K562 (cell line): ENCODE measurements at places on chromosomes 4 and X. TPM values are rescaled to one million over a fixed set of nuclear protein-coding genes. Genes with fewer than 3 reads are reported as not detected.

GRCh38 chrX:34578237-34578636, 78.8 kb downstream of the TMEM47 start:
- DNase-seq, result no peak

GRCh38 chr4:176270669-176271068, 1.6 kb upstream of the ASB5 start:
- no peak for DNase-seq

DNA sequence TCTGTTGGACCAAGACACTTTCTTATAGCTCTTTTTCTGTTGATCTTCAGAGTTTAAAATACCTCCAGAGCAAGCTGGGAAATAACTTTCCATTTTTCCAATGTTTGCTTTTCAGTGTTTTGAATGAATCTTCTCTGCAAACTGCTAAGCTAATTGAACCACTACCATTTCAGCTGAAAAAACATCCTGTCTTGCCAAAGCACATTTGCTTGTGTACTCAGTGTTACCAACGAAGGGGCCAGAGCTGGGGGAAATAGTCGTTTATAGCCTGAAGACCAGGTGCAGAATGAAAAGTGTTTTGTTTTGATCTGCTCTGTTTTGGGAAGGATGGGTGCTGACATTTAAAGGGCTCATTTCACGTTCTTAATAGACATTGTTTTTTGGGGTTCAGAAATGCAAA, 88.4 kb upstream of the CLNK start:
- no peak for DNase-seq

GRCh38 chr4:76315267-76315918, 8.9 kb downstream of the STBD1 start:
- no peak for DNase-seq

DNA sequence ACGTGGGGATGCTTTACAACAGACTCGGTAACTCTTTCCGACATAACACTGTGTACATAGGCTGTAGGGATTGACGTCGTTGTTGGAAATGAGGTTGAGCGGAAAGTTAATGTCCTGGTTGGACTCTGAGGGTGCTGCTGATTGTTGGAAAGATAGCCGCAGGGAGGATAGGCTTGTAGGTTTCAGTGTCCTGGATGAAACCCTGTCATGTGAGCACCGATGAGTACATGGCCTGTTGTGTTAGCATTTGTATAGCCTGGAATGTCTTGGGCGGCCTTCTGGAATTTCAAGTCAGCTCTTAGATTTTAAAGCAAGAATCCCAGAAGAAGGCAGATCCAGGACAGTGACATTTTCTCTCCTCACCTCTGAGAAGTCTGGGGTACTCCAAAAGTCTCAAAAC, 63.3 kb downstream of the TBC1D14 start:
- no peak for DNase-seq

DNA sequence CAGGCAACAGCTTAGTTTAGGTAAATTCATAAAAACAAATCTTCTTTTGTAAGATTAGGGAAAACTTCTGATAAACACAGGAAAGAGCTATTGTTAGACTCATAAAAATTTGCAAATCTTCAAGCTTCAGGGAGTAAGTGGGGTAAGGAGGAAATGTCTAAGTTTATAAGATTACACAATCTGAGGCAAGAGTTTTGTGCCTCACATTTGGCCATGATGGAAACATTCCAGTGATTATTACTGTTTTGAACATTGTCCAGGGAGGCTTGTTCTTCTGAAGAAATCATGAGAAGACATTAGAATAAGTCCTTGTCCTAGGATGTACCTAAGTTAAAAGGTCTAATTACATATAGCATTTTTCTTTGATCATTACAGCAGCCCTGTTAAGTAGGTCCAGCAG, 72.8 kb downstream of the MAOB start:
- no peak for DNase-seq

GRCh38 chr4:66887061-66887460, 658.2 kb downstream of the CENPC start:
- DNase-seq, result no peak

Gene NDST3
- total RNA-seq, result not detected in 2 replicates

Gene GPRASP2
- total RNA-seq, result 1.7 and 2.2 TPM in 2 replicates
